ENCODE measurements at places on chromosomes 5 and 9. TPM values are rescaled to one million over a fixed set of nuclear protein-coding genes. Genes with fewer than 3 reads are reported as not detected.

DNA sequence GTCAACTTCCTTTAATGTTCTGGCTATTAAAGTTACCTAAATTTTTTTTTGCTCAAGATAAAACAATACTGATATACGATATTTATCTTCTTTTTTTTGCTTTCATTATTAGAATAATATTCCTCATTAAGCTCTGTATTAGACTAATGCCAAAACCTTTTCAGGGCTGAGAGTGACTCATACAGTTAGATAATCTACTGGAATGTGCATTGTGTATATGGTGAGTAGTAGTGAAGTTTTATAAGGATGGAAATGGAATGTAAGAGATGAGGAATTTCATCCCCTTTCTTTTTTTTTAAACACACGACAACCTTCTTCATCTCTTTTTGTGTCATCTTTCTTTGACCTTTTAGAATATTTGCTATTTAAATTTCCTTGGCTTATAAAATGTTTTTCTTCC lies 268.6 kb downstream of the ISL1 start:
- DNase-seq, result peak; percentile 33

DNA sequence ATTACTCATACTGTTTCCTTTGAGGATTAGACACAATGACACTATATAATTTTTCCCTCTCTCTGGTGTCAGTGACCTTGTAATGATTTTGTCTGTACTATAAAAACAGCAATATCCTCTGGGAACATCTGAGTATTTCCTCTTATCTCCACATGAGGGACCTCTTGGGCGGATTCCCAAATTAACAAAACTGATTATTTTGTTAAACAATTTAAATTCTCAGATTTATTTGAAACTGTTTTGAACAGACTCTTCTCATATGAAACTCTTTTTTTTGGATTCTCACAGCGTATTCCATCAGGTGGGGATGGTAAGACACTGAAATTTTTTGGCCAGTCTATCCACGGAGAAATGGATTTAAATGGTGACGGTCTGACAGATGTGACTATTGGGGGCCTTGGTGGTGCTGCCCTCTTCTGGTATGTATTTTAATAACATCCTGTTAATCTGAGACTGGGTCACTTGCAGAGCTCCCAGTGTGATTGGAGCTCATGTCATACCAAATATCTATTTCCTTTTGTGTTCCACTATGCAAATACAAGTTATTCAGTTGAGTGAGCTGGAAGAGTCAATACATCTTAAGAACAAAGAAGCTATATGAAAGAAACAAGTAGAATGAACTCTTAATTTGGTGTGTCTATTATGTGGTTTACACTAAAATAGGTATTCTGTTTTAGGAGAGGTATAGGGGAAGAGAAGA lies 73.8 kb upstream of the ITGA2 start:
- DNase-seq, result peak; percentile 92

- DNase-seq, result no peak
Observed at GRCh38 chr5:174601946-174602345, 122.4 kb upstream of the MSX2 start.

DNA sequence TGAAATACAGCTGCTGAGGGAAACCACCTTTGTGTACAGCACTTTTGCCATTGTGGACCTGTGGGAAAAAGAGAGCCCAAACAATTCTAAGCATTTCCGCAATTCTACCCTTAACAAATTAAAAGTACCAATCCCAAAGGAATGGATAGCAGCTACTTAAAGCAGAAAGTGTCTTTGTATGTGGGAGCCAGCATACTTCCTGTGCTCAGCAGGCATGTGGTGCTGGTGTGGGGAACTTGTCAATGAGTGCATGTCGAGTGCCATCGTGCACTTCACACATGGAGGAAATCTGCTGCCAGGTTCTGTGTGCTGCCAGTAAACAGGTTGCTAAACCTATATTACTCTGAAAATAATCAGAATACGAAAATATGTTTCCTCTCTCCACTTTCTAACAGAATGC lies 399.0 kb downstream of the LRRC70 start:
- DNase-seq, result no peak

DNA sequence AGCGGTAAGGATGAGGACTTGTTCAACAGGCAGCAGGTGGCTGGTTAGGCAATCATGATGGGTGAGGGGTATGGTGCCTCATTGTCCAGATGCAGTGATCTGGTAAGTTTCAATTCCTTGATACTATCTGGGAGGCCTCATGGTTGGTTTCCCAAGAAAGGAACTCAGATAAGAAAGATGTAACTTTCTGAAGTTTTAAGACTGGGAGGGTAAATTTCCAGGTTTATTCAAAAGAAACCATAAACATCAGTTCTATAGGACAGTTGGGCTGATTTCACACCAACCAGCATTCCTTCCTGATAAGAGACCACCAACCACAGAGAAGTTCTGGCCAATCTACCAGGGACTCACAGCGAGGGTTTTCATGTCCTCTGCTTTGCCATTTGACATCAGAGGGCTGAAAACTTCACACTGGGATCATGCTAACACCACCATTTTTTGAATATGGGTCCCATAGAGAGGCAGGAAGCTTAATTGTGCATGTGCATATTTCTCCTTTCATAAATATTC lies 773 bp upstream of the AGGF1 start:
- DNase-seq, result no peak

GRCh38 chr9:4009006-4009511 lies 290.8 kb downstream of the GLIS3 start:
- no peak for DNase-seq

GRCh38 chr9:89037346-89037745 lies 46.1 kb downstream of the S1PR3 start:
- no peak for DNase-seq

DNA sequence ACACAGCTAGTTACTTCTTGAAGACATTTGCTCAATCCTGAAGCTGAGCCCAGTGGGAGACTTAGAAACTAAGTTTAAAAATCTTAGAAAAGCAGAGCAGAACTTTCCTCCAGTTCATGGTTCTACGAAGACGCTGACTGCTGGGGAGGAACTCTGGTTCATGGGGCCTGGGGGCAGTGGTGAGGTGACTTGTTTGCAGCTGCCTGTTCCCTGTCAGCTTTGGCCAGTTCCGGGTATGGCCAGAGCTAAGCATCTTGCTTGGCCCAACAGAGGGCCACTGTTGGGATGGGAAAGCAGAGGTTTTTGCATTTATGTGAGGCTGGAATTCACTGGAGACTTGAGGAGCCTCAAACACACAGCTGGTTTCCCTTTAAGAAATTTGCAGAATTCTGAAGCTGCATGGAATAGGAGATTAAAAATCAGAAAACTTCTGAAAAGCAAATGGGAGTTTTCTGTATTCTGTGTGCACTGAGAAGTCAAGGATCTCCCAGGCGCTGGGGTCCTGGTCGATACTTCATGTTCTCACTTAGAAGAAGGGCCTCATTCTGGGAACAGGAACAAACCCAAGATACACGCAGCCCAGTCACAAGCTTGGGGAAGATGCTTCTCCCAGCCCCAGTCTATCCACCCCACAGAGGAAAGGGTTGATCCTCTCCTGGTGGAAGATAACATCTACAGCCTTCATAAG lies 10.6 kb upstream of the HMHB1 start:
- no peak for DNase-seq

DNA sequence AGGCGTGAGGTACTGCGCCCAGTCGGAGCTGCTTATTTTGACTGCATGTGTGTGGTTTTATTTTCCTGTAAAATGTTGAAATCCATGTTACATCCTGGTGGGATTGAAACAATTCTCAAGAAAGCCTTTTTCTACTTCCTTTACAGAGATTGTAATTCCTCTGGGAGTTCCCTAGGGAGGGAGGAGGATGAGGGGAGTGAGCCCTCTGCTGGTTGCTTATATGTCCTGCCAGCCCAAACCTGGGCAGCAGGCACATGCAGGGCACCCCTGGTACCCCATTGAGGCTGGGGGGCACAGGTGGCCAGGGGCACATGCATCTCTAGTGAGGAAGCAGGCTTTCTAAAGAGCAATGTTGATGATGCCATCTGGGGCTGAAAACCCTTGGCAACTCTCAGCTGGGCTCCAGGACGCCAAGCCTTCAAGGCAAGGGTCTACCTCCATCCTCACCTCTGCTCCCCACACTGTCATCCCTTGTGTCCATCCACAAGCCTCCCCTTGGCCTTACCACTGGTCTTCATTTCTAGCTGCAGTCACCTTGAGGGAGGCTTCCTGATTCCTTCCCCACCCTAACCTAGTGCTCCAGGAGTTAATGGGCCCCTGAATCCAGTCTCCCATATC lies 84.7 kb upstream of the TNFSF8 start:
- DNase-seq, result peak; percentile 44

GRCh38 chr9:114084282-114085073 lies 6.4 kb upstream of the AMBP start:
- DNase-seq, result no peak

DNA sequence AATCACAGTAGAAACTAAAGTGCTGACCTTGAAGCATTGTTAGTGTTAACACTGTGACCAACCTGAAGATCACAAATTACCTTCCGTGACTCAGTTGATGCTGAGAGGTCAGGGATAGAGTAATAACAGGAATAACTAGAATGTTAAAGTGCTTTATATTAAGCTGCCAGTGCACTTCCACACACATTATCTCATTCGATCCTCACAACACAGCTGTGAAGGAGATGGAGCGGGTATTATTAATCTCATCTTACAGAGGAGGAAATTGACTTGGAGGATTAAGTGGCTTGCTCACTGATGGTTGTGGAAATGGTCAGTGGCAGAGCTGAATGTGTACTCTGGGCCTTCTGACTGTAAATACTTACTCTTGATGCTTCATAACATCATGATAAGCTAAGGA lies 252.5 kb upstream of the DMRT1 start:
- DNase-seq, result no peak

PHYHD1 gene
- total RNA-seq, result 0.20 TPM

LOX gene
- 29.6 TPM for total RNA-seq

Data from lung microvascular endothelial cell (primary cell).